NCI-H2171 (cell line): ENCODE measurements at places on chromosomes 16 and 17.

- DNase-seq, result no peak
Observed at GRCh38 chr16:22813223-22813947, 577 bp upstream of the HS3ST2 start.

DNA sequence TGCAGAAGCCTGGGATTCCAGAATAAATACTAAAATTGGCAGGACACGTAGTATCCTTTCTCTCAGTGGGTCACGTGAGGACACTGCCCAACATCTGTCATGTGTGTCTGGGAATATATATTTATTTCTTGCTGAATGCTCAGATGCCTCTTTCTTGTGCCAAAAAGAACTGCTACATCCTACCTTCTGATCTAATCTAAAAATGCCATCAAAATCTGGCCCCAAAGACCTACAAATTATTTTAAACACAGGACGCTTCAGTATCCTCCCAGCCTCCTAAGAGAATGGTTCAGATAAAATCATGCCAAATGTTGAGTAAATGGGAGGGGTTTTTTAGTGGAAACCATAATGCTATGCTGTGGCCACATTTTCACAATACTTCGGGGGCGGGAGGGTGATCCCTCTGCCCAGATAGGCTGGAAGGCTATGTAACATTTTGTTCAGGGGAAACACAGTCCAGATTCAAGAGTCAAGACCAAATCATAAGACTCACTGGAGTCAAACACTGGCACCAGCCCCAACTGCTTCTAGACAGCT, 22.9 kb upstream of the CORO6 start:
- no peak for DNase-seq

- no peak for DNase-seq
Observed at GRCh38 chr17:18965530-18966236, 13.7 kb downstream of the SLC5A10 start.

GRCh38 chr17:28972437-28972836, 21.1 kb upstream of the PHF12 start:
- DNase-seq, result peak; percentile 65

DNA sequence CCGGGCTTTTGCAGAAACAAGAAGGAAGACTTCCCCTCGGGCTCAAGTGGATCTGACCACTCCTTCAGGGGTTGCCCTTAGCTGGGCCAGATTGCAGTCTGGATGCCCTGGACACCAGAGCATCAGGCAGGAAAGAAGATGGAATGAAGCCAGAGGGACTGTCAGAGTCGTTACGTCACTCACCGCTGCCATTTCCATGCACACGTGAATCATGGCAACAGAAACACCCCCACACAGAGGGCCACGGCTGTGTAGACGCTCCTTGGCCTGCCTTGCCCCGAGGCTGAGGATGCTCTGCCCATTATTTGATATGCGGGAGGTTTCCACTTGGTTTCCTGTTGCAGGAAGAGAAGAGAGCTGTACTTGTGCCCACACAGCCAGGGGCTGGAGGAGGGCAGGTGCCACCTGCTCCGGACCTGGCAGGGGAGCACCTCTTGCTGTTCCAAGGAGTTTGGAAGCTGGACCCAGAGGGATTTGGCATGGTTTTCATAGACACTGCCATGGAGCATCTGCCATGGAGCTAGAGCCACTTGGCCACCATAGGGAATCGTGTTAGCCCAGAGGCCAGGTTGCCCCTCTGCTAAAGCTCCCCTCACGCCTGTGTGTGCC, 29.4 kb downstream of the RBFOX3 start:
- no peak for DNase-seq

GRCh38 chr17:36533935-36534839, 481 bp downstream of the MYO19 start:
- peak; percentile 74 for DNase-seq

GRCh38 chr16:53220585-53220984, 165.8 kb downstream of the CHD9 start:
- no peak for DNase-seq

DNA sequence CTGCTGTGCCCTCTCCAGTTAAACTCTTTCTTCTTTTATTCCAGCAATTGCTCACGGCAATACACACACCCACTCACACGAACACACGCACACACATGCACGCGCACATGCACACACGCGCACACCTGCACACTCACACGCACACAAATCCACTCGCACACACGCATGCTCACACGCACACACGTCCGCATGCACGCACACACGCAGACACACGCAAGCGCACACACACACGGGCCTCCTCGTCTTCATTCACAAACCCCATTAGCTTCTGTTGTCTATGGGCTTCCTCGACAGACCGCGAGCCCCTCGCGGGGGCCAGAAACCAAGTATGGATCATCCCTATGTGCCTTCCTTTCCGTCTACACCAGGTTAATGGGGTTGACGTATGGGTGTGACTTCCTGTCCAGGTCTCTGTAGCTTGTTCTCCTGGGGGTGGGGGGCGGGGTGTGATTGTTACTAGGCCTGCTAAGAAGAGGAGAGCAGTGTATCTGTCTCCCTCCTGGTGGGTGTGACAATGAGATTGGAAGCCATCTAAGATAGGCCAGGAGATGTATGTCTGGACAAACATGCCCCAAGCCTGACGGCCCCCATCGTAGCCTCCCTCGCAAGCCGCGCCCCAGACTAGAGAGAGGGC, 670 bp upstream of the CTF1 start:
- no peak for DNase-seq

- peak; percentile 46 for DNase-seq
Observed at GRCh38 chr16:75789237-75789636, 62.9 kb upstream of the CPHXL start.

DNA sequence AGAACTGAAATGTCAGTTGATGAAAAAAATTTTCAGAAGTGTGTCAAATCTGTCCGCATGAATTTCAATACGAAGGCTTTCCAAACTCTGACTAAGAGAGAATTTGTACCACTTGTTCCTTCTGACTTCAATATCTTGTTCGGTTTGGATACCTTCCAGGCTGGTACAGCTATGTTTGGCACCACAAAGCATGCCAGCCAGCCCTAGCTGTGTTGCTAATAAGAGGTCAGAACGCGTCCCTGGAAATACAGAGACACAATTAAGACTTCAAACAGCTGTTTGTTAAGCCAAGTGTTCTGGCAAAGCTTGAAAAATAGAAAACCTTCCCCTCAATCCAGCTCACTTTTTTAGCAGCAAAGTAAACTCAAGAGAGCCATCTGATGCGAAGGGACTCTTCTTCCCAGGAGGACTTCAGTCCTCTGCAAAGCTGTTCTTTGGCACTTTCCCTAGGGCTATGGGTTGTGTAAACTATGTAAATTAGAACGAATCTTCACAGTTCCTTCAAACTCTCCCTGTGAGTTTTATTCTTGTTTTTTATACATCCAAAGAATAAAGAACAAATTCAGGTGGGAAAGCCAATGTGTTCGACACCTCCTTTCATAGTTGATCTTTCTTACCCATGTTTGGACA, 35.1 kb downstream of the GRB2 start:
- DNase-seq, result no peak

- no peak for DNase-seq
Observed at GRCh38 chr17:17706140-17707060, 25.1 kb downstream of the RAI1 start.

DNA sequence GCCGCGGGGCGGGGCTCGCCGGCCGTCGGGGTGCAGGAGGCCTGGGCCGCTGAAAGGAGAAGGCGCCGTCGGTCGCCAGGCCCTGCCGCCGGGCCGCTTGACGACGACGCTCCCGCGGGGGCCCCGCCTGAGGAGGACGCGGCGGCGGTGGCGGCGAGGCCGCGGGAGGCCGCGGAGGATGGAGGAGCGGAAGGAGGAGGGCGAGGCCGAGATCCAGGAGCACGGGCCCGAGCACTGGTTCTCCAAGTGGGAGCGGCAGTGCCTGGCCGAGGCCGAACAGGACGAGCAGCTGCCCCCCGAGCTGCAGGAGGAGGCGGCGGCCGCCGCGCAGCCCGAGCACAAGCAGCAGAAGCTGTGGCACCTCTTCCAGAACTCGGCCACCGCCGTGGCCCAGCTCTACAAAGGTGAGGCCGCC, 430 bp downstream of the HAPSTR1 start:
- DNase-seq, result no peak

DNA sequence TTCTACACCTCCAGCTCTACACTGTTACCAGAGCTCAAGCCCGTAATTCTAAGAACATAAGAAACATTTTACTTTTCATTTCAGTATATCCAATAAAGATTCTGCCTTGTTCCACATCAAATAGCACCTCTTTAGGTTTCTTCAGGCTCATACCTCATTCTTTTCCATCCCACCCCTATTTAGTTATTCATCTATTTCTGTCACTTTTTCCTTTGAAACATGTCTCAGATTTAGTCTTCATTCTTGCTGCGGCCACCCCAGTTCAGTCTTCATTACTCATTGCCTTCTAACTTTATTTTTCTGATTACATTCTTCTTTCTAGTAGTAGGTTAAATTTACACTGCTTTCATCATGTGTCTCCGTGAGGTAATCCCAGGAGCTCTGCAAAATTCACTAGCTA, 33.5 kb downstream of the PPM1E start:
- DNase-seq, result no peak

DNA sequence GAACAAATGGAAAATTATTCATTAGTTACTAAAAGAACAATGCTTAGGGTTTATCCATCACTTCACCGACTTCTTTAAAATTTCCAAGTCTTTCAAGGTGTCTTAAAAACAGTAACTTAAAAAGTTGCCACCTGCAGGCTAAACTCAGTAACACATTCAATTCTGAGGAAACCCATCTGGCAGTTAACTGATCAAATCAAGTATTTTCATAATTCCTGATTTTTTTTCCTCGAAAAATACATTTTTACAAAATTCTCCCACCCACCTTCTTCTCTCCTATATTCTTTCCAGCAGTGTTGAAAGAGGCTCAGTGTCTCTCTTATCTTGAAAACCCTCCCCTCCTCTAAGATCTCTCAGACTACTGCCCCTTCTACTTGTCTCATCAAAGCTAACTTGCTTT, 29.9 kb downstream of the PARN start:
- DNase-seq, result no peak

GRCh38 chr17:76054112-76054476, 18.2 kb downstream of the SRP68 start:
- DNase-seq, result no peak

DNA sequence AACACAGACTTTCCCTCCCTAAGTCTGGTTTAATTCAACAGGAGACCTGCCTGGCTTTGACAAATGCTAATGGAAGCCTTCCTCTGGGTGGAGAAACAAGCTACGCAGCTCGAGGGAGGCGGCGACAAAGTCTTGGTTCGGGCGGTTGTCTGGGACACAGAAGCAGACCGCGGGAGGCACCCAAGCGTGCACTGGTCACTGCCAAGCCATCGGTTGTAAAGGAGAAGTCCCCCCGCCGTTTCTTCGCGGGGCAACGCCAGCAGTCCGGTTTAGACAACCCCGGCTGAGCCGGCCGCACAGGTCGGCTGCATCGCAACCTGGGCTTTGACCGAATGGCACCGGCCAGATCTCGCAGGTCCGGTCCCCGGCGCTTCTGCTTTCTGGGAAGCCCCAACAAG, 586 bp downstream of the GLYR1 start:
- DNase-seq, result no peak

- DNase-seq, result no peak
Observed at GRCh38 chr16:66924527-66925321, 611 bp downstream of the RRAD start.

GRCh38 chr17:356671-357434, 4.2 kb upstream of the RPH3AL start:
- DNase-seq, result no peak

- peak; percentile 40 for DNase-seq
Observed at GRCh38 chr16:50360779-50361178, 8.0 kb downstream of the BRD7 start.

GRCh38 chr16:85716022-85716679, 27.4 kb upstream of the GINS2 start:
- no peak for DNase-seq

DNA sequence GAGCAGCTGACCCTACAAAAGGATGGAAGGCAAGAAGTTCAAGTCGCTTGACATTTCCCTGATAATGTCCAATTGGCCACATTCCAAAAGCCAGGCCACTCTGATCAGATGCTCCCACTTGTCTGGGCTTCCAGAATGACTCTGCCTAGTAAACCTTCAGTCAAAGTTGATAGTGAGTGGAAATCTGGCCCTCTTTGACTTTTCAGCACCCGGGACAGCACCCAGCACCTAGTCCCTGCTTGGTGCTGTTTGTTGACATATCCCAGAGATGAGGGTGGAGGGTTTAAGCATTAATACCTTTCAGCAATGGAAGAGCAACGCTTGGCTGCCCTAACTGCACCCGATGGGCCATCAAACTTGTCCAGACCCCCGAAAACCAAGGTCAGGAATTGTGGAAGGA, 131.3 kb downstream of the AIPL1 start:
- no peak for DNase-seq
